ENCODE measurements at places on chromosomes 6 and 20. TPM values are rescaled to one million over a fixed set of nuclear protein-coding genes. Genes with fewer than 3 reads are reported as not detected.

Gene OTOR
- not detected for total RNA-seq

Gene PNLDC1
- total RNA-seq, result not detected

Gene FAXC
- 0.51 TPM for total RNA-seq

Gene GPR6
- not detected for total RNA-seq

Gene SPATA2
- 1.0 TPM for total RNA-seq

Gene HDGFL1
- total RNA-seq, result not detected

Gene C20orf141
- total RNA-seq, result not detected

Gene GSTA2
- not detected for total RNA-seq

Gene SLC35F1
- total RNA-seq, result under 0.01 TPM

Gene TMEM217
- 4.0 TPM for total RNA-seq

Gene PRL
- not detected for total RNA-seq

Gene CDH26
- 0.50 TPM for total RNA-seq

GRCh38 chr6:153044295-153044694 is 41.8 kb upstream of the MTRF1L start:
- no peaks in the 10 kb centered on the region for H3K27me3 ChIP-seq
- no peak overlapping the region for H3K27ac ChIP-seq
- H3K36me3 ChIP-seq, result peaks cover 2% of the 10 kb centered on the region
- H3K4me1 ChIP-seq, result no peaks in the 10 kb centered on the region
- DNase-seq, result peak; percentile 11

DNA sequence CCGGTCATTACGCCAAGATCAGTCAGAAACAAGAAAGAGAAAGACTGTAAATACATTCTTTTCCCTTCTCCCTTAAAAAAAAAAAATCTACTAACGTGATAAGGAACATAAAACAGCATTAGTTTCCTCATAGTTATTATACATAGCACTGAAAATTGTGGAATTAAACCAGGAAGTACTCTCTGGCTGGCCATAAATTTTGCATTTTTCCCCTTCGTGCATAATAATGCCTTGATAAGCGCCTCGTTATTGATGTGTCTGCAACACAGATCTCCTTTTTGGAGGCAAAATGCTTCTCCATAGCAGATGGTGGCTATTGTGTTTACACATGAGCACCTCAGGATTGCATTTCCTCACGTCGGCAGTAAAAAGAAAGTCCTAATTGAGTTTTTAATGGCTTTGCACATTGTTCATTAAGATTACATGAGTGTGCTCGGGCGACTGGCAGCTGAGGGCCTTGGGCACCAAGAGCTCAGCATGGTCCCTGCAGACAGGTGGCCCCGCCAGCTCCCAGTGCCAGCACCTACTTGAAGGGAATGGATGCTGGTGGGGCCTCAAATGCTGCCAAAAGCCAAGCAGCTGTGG is 394.5 kb downstream of the PTPRT start:
- H3K4me1 ChIP-seq, result no peaks in the 10 kb centered on the region
- no peaks in the 10 kb centered on the region for H3K36me3 ChIP-seq
- H3K4me3 ChIP-seq, result no peak overlapping the region
- DNase-seq, result no peak
- no peak overlapping the region for H3K27ac ChIP-seq
- H3K27me3 ChIP-seq, result no peaks in the 10 kb centered on the region

- H3K27me3 ChIP-seq, result peaks cover 9% of the 10 kb centered on the region
- no peak overlapping the region for H3K4me3 ChIP-seq
- DNase-seq, result no peak
Observed at GRCh38 chr6:136992113-136992512, 52.7 kb downstream of the IL20RA start.

- no peaks in the 10 kb centered on the region for H3K36me3 ChIP-seq
- no peak overlapping the region for H3K27ac ChIP-seq
- no peak overlapping the region for H3K4me3 ChIP-seq
- H3K27me3 ChIP-seq, result no peaks in the 10 kb centered on the region
- peaks cover 2% of the 10 kb centered on the region for H3K4me1 ChIP-seq
Observed at GRCh38 chr6:74578339-74578738, 627.5 kb downstream of the COL12A1 start.

DNA sequence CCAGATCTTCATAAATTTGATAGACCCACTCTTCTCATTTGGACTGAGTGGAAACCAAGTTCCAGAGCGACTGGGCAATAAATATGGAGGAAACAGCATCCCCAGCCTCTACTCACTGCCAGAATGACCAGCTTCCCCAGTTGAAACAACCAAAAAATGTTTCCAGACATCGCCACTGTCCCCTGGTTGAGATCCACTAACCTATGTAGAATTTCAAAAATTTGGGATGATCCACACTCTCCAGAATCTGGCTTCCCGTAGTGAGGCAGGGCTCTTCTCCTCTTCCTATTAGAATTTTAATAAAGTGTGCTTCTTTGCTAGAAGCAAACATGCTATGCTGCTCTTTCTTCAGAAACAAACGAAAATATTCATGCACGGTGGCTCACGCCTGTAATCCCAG is 287.0 kb upstream of the SUPT3H start:
- H3K27ac ChIP-seq, result no peak overlapping the region
- no peak overlapping the region for H3K4me3 ChIP-seq
- H3K4me1 ChIP-seq, result peaks cover 2% of the 10 kb centered on the region
- H3K27me3 ChIP-seq, result no peaks in the 10 kb centered on the region
- H3K36me3 ChIP-seq, result peaks cover 2% of the 10 kb centered on the region
- DNase-seq, result no peak

- H3K36me3 ChIP-seq, result no peaks in the 10 kb centered on the region
- DNase-seq, result peak; percentile 3
- no peak overlapping the region for H3K27ac ChIP-seq
- H3K27me3 ChIP-seq, result no peaks in the 10 kb centered on the region
Observed at GRCh38 chr6:100806296-100806695, 74.8 kb downstream of the ASCC3 start.

DNA sequence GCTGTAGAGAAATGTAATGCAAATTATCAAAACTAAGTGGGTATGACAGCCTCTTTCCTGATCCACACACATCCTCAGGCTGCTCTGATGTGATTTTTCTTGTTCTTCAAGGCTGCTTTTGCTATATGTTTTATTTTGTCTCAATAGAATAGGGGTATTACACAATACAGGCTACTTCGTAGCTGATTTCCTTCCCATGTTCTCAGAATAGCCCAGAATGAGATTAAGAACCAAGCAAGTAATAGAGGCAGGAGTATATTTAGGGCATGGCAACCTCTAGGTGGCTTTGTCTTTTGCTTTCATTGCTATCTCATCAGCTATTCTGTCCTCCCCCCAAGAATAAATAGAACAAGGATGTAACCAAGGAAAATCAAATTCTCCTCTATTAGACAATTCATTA is 241.8 kb downstream of the ALDH8A1 start:
- H3K27ac ChIP-seq, result no peak overlapping the region
- no peak overlapping the region for H3K4me3 ChIP-seq
- no peaks in the 10 kb centered on the region for H3K4me1 ChIP-seq
- H3K27me3 ChIP-seq, result no peaks in the 10 kb centered on the region

DNA sequence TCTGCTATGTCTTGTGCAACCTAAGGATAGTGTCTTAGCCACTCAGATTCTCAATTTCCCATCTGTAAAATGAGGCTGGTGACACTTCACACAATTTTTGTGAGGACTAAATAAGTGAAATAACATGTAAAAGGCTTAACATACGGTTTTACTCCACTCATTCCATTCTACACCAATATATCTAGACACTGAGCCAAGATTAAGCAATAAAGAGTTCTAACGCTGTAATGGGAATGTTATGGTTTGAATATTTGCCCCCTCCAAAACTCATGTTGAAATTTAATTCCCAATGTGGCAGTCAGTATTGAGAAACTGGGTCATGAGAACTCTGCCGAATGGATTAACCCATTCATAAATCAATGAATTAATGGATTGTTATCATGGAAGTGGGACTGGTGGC is 301.0 kb downstream of the HACE1 start:
- H3K27me3 ChIP-seq, result no peaks in the 10 kb centered on the region
- no peaks in the 10 kb centered on the region for H3K4me1 ChIP-seq
- no peak overlapping the region for H3K27ac ChIP-seq
- H3K36me3 ChIP-seq, result no peaks in the 10 kb centered on the region
- no peak overlapping the region for H3K4me3 ChIP-seq

GRCh38 chr6:25583099-25583498 is 68.9 kb upstream of the SCGN start:
- DNase-seq, result no peak
- no peaks in the 10 kb centered on the region for H3K36me3 ChIP-seq
- H3K4me1 ChIP-seq, result no peaks in the 10 kb centered on the region
- no peak overlapping the region for H3K27ac ChIP-seq
- no peak overlapping the region for H3K4me3 ChIP-seq

- peaks cover 22% of the 10 kb centered on the region for H3K4me1 ChIP-seq
- peak overlapping the region; percentile 80 for H3K27ac ChIP-seq
- H3K27me3 ChIP-seq, result no peaks in the 10 kb centered on the region
- DNase-seq, result peak; percentile 76
- H3K4me3 ChIP-seq, result peak overlapping the region; percentile 34
Observed at GRCh38 chr6:25359191-25359861, 80.2 kb downstream of the CARMIL1 start.

- no peak overlapping the region for H3K27ac ChIP-seq
- no peak for DNase-seq
- H3K4me1 ChIP-seq, result no peaks in the 10 kb centered on the region
- H3K36me3 ChIP-seq, result no peaks in the 10 kb centered on the region
- H3K4me3 ChIP-seq, result no peak overlapping the region
Observed at GRCh38 chr6:40369891-40370290, 217.3 kb downstream of the LRFN2 start.

- peak; percentile 12 for DNase-seq
- no peaks in the 10 kb centered on the region for H3K27me3 ChIP-seq
- no peak overlapping the region for H3K4me3 ChIP-seq
- no peaks in the 10 kb centered on the region for H3K4me1 ChIP-seq
- H3K27ac ChIP-seq, result no peak overlapping the region
- peaks cover 2% of the 10 kb centered on the region for H3K36me3 ChIP-seq
Observed at GRCh38 chr20:10419550-10420133, 14.4 kb downstream of the MKKS start.

DNA sequence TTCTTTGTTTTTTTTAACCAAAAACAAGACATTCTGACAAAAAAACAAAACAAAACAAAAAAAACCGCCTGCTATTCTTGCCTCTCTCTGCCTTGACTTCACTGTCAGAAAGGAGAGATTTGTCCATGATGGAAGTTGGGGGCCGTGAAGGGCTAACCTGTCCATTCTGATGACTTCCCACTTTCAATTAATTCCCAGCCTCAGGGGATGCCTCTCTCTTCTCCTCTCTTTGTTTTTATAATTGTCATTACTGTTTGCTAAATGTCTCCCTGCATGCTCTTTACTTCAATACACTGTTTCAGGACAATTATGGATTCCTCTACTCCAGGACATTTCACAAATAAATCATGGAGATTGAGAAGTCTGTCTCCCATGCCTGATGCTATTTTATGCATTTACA is 130.5 kb upstream of the CNR1 start:
- H3K4me3 ChIP-seq, result no peak overlapping the region
- no peak for DNase-seq
- H3K4me1 ChIP-seq, result no peaks in the 10 kb centered on the region

DNA sequence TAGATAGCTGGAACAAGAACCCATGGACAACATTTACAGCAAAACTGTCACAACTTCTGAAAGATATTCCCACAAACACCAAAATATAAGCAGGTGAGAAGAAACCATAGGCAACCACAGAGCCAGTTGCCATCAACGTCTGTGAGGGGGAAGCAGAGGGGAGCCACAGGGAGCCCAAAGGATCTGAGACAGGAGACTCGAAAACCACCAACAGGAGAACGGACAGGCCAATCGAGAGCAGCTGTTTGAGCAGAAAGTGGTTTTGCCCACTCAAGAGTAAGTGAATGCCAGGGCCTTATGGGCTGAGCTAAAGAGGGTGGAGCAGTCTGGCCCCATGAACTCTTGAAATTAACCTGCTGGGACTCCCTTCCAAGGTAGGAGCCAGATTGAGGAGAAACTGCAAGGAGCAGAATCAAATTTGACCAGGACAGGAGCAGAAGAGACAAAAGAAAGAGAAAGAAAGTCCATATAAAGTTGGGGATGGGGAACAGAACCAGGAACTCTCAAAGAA is 195.4 kb downstream of the ANKRD60 start:
- no peaks in the 10 kb centered on the region for H3K36me3 ChIP-seq
- H3K27me3 ChIP-seq, result no peaks in the 10 kb centered on the region
- H3K4me1 ChIP-seq, result no peaks in the 10 kb centered on the region
- no peak overlapping the region for H3K27ac ChIP-seq
- no peak for DNase-seq

- no peak for DNase-seq
- no peaks in the 10 kb centered on the region for H3K36me3 ChIP-seq
- no peak overlapping the region for H3K27ac ChIP-seq
- no peak overlapping the region for H3K4me3 ChIP-seq
- no peaks in the 10 kb centered on the region for H3K27me3 ChIP-seq
Observed at GRCh38 chr6:154535851-154536250, 25.4 kb upstream of the CNKSR3 start.

GRCh38 chr20:43666376-43667328 is at the start of gene MYBL2:
Gene MYBL2, plus strand, starts transcription at chr20:43667114. Its CDS starts 170 bp downstream, at chr20:43667284.
- H3K4me3 ChIP-seq, result peak within 1 kb of the TSS; percentile 37
- no peaks in the 10 kb centered on the region for H3K4me1 ChIP-seq
- H3K27me3 ChIP-seq, result no peaks in the 10 kb centered on the region
- DNase-seq, result peak; percentile 38

- peaks cover 14% of the 10 kb centered on the region for H3K36me3 ChIP-seq
- no peaks in the 10 kb centered on the region for H3K27me3 ChIP-seq
- no peak for DNase-seq
- no peak overlapping the region for H3K27ac ChIP-seq
- H3K4me3 ChIP-seq, result no peak overlapping the region
Observed at GRCh38 chr20:58986286-58986967, 5.4 kb downstream of the NELFCD start.

GRCh38 chr20:63454731-63455567 is 17.5 kb downstream of the KCNQ2 start:
- no peaks in the 10 kb centered on the region for H3K4me1 ChIP-seq
- H3K27ac ChIP-seq, result no peak overlapping the region
- peaks cover 11% of the 10 kb centered on the region for H3K27me3 ChIP-seq
- DNase-seq, result no peak

DNA sequence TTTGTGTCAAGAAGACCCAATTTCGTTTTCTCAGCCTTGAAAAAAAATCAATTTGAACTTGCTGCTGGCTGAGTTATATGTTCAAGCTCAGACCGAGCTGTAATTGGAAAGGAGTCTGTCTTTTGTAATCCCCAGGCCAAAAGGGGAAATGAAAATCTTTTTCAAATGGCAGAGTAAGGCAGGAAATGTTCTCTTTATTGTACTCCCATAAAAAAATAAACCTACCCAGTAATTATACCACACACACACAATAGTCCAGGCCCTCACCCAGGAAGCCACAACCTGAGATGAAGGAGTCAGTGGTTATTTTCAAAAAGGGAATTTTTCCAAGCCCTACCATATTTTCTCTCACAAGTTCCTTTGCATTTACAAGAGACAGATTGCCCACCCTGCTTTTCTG is 45.3 kb downstream of the CLIC5 start:
- no peak overlapping the region for H3K27ac ChIP-seq
- H3K4me1 ChIP-seq, result no peaks in the 10 kb centered on the region
- DNase-seq, result no peak
- H3K27me3 ChIP-seq, result no peaks in the 10 kb centered on the region
- no peak overlapping the region for H3K4me3 ChIP-seq

GRCh38 chr6:156944412-156944811 is 167.2 kb downstream of the ARID1B start:
- no peaks in the 10 kb centered on the region for H3K27me3 ChIP-seq
- no peak for DNase-seq
- H3K36me3 ChIP-seq, result no peaks in the 10 kb centered on the region

- H3K27ac ChIP-seq, result no peak overlapping the region
- peak; percentile 79 for DNase-seq
- no peak overlapping the region for H3K4me3 ChIP-seq
- H3K36me3 ChIP-seq, result no peaks in the 10 kb centered on the region
- H3K4me1 ChIP-seq, result no peaks in the 10 kb centered on the region
- no peaks in the 10 kb centered on the region for H3K27me3 ChIP-seq
Observed at GRCh38 chr6:99330159-99330558, 19.3 kb downstream of the FAXC start.

GRCh38 chr6:169230946-169231789 is 22.5 kb downstream of the THBS2 start:
- no peak overlapping the region for H3K27ac ChIP-seq
- no peaks in the 10 kb centered on the region for H3K27me3 ChIP-seq
- no peak for DNase-seq
- no peaks in the 10 kb centered on the region for H3K4me1 ChIP-seq
- H3K4me3 ChIP-seq, result no peak overlapping the region
